HAP-1 (cell line): ENCODE measurements at places on chromosomes 2 and 18.

- DNase-seq = no peak
Measured at GRCh38 chr2:172964511-172965139, 111.0 kb upstream of the MAP3K20 start.

DNA sequence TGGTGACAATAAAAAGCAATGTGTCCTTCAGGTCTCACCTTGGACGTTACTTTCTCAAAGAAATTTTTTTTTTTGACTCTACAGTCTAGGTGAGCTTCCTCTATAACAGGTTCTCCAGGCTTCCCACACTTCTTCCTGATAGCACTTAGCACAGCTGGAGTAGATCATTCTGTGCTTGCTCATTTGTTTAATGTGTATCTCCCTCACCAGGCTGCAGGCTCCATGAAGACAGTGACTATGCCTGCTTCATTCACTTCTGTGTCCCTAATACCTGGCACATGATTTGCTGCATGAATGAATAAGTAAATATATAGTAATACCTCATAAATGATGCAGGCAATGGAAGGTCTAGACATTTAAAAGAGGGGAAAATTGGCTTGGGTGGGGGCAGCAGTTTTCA, 109.9 kb upstream of the CD302 start:
- DNase-seq = no peak

DNA sequence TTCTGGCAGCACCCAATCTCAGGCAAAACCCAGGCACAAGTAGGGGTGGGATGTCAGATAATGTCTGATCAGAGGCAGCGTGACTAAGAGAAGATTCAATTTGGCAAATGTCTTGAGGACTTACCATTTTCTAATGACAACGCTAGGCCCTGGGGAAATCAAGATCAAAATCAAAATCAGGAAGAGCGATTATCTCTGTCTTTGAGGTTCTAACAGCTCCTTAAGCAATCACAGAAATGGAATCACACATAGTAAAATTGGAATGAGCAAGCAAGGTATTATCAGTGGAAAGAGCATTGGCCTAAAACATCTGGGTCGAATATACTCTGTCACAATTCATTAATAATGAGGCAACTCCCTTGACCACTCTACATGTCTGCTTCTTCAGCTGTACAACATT, 8.6 kb upstream of the SERPINB2 start:
- DNase-seq = no peak

DNA sequence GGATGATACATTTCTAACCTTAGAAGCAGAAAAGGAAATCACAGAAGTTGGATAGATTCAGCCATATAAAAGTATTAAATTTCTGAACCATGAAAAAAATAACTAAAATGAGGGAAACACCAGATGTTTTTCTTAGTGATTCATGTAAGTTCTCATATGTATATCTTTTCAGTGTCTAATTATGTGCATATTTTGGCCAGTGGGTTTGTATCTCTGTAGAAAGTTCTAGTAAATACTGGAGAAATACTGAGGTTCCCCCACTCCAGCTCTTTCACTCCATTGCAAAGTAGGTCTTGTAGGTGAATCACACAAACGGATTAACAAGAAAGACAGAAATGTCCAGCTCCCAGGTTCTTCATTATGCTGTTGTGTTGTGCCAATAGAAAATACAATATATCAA, 222.3 kb downstream of the NEDD4L start:
- DNase-seq = no peak

- no peak for DNase-seq
Measured at GRCh38 chr2:232535761-232536530, 3.5 kb upstream of the CHRNG start.

- no peak for DNase-seq
Measured at GRCh38 chr2:101790416-101790815, 92.9 kb downstream of the MAP4K4 start.

- no peak for DNase-seq
Measured at GRCh38 chr18:39886136-39886535, 2068.9 kb upstream of the PIK3C3 start.

DNA sequence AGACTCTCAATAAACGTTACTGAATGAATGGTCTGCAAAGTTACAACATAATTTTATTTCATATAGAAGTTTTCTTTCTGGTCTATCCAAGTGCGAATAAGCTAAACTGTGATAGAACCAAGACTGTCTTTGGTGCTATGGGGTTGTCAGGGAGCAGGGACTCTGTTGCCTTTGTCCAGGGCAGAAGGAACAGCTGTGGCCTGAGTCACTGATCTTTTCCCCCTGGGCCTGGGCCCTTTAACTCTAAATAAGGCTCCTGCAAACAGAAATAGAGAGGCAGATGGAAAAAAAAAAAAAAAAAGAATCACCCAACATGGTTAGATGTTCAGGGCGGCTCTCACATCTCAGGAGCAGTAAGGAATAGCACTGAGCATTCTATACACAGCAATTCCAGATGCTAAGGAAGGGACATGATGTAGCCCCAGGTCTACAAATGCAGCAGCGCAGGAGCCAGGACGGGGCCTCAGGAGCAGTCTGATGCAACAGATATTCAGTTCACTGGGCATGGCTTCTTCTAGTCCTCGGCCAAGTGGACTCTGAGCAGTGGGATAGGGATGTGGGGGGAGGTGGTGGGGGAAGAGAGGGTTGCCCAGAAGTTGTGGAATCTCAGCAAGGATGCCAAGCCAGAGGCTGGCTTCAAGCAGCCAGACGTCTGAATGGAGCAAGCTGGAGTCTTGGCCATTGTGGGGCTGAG, 247.1 kb upstream of the SIX2 start:
- DNase-seq = no peak

DNA sequence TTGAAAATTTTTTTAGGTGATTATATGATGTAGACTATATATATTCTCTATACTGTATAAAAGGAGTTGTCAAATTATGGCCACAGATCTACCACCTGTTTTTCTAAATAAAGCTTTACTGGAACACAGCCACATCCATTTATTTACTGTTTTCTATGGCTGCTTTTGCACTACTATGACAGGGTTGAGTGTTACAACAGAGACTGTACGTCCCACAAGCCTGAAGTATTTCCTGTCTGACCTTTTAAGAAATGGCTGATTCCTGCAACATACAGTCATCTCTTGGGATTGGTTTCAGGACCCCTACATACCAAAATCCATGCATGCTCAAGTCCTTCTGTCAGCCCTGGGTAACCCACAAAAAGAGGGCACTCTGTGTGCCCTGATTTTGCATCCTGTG, 508.3 kb downstream of the TSN start:
- DNase-seq = no peak

DNA sequence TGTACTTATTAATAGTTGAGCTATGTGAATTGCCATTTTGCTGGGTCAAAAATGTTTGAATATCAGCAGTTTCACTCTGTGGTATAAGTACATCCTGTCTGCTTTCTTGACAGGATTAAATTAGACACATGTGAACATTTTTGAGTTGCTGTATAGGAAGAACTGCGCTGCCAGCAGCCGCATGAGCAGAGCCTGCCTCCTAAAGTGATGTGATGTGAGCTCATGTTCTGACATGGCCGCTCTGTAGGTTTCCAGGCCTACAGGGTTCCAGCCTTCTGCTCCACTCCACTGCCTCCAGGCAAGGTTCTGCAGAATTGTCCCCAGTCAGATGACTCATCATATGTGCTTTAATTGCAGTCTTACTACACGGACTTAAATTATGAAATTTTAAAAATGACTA, 119.7 kb upstream of the NFATC1 start:
- no peak for DNase-seq

GRCh38 chr2:95029898-95030341, 4.4 kb downstream of the MAL start:
- DNase-seq = no peak

DNA sequence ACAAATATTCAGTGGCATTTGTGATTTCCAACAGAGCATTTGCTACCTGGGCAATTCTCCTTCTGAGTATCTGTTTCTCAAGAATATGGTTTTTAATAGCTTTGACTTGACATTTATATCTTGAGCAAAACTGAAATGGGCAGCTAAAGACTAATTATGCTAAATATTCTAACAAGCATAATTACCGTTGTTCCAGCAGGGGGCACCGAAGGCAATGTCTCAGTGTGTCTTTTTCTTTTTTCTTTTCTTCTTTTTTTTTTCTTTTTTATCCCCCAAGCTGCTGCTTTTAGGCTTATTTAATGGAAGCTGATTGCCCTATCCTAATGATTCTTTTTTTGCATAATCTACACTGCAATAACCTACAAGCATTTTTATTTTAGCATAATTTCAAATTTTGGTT, 138.9 kb upstream of the NABP1 start:
- DNase-seq = peak; percentile 27

DNA sequence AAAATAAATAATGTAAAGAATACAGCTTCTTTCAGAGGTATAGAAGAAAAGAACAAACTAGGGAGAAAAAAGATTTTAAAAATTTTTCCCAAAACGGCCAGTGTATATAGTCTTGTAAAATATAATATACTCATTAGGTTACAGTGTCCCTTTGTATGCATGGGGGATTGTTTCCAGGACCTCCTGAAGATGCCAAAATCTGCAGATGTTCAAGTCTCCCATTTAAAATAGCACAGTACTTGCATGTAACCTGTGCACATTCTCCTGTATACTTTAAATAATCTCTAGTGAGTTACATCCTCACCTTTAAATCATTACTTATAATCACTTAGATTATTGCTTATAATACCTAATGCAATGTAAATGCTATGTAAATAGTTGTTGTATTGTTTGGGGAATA, 80.6 kb upstream of the LRRTM4 start:
- DNase-seq = no peak

- no peak for DNase-seq
Measured at GRCh38 chr2:168519534-168520308, 63.6 kb downstream of the CERS6 start.

- DNase-seq = no peak
Measured at GRCh38 chr2:128026448-128027277, 1.2 kb downstream of the SAP130 start.

DNA sequence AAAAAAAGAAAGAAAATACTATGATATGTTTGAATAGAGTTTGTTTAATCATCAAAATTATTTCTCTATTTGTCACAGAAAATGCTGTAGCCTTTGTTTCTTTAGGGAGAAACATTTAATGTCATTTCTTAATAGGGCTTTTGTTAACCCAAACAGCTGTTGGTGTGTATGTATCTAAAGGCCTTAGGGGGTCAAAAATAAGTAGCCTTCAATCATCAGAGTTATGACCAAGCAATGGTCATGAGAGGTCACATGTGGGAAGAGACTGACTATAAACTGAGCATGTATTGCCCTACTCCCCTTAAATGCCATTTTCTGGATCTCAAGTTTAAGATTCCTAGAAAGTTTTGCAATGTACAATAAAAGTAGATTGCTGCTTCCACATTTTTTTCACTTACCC, 22.7 kb downstream of the HNMT start:
- DNase-seq = no peak

GRCh38 chr2:219644801-219645480, 17.5 kb downstream of the SLC4A3 start:
- DNase-seq = no peak

DNA sequence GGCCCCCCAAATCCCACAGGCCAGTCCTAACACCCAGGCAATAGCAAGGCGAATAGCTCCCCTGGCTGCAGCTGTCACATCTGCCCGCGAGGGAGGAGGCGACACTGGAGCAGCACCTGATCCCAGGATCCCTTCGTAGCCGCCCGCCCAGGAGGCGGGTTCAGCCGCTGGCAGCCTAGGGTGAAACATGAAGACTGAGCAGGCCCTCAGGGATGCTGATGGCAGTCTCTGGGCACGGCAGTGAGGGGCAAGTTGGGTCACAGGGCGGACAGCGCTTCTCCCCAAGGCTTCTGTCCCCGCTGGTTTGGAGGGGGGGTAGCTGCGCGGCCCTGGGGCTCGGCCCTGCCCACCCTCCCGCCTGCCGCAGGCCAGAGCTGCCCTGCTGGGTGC, 1.9 kb downstream of the DNMT3A start:
- no peak for DNase-seq

- no peak for DNase-seq
Measured at GRCh38 chr18:46097431-46097800, 680 bp downstream of the ATP5F1A start.

DNA sequence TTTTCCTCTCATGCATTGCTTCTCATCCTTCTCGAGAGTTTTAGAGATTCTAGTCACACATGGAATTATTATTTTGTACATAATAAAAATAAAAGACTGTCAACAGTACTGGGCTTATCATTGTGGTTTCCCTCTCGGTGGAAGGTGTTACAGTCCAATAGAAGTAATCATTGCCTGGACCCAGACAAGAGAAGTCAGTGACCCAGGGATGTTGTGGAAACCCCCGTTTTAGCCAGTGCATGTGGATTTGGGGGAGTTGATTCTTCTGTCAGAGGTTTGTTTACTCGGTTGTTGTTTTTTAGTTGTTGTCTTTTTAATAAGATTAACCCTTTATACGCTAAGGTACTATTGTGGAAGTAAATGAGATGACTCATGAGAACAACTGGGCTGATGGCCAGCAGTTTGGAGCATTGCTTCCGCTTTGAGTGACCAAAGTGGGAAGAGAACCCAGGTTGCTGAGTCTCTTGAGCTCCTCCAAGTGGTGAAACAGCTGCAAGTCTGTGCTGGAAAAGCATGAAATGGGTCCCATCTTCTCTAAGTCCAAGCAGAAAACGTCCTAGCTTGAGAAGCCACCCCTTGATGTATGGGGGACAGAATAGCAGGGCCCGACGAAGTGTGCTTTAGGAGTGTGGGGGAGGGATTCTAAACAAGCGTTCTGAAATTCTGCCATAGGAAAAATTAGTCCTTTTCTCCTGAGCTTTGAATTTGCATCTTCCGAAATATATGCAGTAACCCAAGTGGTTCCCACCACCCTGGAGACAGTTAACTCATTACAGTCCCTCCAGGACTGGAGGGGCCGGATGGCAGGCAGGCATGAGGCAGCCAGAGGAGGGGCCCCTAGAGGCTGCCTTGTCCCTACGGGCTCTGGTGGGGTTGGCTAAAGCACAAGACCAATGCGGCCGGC, 61.8 kb upstream of the GPR45 start:
- peak; percentile 23 for DNase-seq

- DNase-seq = no peak
Measured at GRCh38 chr18:10713409-10713808, 187.6 kb downstream of the NAPG start.

DNA sequence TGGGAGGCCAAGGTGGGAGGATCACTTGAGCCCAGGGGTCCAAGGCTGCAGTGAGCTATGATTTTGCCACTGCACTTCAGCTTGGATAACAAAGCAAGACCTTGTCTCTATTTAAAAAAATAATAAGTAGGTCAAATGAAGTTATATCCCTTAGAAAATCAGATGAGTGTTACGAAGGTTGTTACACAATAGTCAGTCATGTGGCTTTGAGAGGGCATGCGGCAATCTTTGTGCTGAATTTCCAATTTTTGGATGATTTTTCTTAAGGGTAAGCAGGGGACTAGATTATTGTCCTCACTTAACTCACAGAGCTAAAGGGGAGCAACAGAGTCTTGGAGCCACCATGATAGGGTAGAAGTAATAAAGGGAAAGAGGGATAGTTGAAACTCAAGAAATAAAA, 71.8 kb downstream of the B3GNT2 start:
- DNase-seq = no peak

DNA sequence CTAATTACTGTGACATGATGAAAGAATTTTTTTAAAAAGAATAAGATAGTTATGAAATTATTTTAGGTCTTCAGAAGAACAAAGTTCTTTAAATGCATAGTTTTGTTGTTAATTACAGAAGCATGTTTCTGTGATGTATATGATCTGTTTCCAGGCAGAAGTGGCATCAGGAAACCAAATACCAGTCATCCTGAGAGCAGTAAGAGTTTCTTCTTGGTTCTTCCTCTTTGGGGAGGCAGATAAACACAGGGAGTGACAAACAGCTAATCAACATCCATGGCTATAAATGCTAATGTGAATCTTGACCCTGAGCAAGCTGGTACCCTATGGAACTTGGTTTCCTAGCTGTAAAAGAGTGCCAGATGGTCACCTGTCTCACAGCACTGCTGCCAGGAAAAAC, 29.2 kb downstream of the WIPF1 start:
- DNase-seq = no peak

- no peak for DNase-seq
Measured at GRCh38 chr2:187017438-187017837, 168.5 kb upstream of the ZSWIM2 start.
